Keratinocyte (primary cell): ENCODE measurements at places on chromosomes 2 and 18. TPM values are rescaled to one million over a fixed set of nuclear protein-coding genes. Genes with fewer than 3 reads are reported as not detected.

The KLHL30 gene
- polyA plus RNA-seq = not detected in 3 replicates

The SLC4A3 gene
- 6.2 to 11.4 TPM (median 9.6 TPM) in 3 replicates for polyA plus RNA-seq

GRCh38 chr18:49020621-49021021 lies 69.9 kb upstream of the SMAD7 start:
- no peaks in the 10 kb centered on the region for H3K36me3 ChIP-seq
- H3K4me3 ChIP-seq = peak overlapping the region; percentile 27
- no peaks in the 10 kb centered on the region for H3K27me3 ChIP-seq
- peak overlapping the region; percentile 54 for H3K27ac ChIP-seq
- H3K4me1 ChIP-seq = peaks cover 40% of the 10 kb centered on the region

DNA sequence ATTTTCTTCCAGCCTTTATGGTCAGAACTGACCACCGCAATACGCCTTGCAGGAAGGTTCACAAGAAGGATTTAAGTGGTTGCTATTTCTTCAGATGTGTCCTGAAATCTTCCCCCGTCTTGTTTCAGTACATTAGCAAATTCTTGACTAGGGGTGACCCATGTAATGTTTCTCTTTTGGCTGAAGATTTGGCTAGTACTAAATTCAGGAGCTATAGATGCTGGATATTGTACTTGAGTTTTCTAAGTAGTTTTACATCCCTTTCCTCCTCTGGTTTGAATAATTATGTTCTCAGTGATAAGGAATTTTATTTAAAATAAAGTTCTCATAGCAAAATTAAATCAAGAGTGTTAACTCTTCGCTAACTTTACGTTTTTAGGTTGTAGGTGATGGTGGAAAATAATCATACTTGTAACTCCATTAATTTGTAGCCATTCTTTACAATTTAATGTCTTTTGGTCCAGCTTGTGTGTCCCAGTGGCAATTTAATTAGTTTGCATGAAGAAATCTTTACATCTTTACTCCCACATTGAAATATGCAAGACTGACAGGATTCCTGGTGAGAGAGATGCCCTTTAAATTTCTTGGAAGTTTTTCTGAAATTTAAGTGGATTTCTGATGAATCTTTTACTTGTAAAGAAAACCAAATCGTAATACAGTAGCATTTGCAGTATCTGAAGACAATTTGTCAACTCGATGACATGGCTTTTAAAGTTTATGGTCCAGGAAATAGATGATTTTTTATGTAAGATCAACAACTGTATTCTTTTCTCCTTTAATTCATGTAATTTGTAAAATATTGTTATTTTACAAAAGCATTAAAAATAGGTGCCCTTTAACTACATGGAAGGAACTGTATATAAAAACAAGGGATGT lies 2.8 kb downstream of the PHLPP1 start:
- peak overlapping the region; percentile 91 for H3K27ac ChIP-seq
- H3K36me3 ChIP-seq = no peaks in the 10 kb centered on the region

GRCh38 chr2:149152469-149152953 lies 114.0 kb downstream of the LYPD6B start:
- DNase-seq = no peak
- H3K27ac ChIP-seq = no peak overlapping the region
- no peaks in the 10 kb centered on the region for H3K36me3 ChIP-seq
- no peak overlapping the region for H3K4me3 ChIP-seq
- no peaks in the 10 kb centered on the region for H3K4me1 ChIP-seq
- no peaks in the 10 kb centered on the region for H3K27me3 ChIP-seq

- H3K36me3 ChIP-seq = no peaks in the 10 kb centered on the region
- H3K27me3 ChIP-seq = peaks cover 4% of the 10 kb centered on the region
- H3K4me1 ChIP-seq = no peaks in the 10 kb centered on the region
Measured at GRCh38 chr2:241994556-241995213, 125.2 kb downstream of the RTP5 start.

DNA sequence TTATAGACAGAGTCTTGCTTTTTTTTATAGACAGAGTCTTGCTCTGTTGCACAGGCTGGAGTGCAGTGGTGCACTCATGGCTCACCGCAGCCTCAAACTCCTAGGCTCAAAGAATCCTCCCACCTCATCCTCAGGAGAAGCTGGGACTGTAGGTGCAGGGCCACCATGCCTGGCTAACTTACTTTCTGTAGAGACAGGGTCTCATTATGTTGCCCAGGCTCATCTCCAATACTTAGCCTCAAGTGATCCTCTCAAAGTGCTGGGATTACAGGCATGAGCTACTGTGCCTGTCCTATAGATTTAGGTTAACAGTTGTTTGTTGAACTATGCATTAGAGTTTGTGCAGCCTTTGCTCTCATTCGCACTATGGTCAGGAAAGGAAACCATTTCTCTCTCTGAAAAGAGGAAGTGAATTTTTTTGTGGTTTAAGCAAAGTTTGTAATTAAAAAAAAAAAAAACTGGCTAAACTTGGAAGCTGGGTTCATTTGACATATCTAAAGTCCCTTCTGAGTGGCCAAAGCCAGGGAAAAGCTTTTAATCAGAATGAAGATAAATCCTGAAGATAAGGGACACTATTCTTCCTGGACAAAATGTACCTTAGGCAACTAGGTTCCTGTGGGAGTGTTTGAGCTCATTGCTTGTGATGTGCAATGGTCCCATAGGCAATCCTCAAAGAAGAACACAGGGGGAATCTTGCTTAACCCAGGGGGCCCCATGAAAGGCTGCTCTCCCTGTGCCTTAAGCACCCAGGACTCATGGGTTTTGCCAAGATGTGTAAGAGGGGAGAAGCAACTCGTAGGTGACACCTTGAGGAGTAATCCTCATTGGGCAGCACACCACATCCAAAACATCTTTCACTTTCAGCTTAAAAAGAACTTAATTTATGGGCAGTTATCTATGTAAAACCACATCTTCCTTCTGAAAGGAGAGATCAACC lies 201.7 kb downstream of the MREG start:
- no peak for DNase-seq
- no peaks in the 10 kb centered on the region for H3K27me3 ChIP-seq
- peaks cover 9% of the 10 kb centered on the region for H3K4me1 ChIP-seq
- no peaks in the 10 kb centered on the region for H3K36me3 ChIP-seq

- no peak overlapping the region for H3K27ac ChIP-seq
- no peak for DNase-seq
- H3K4me3 ChIP-seq = no peak overlapping the region
Measured at GRCh38 chr18:23163786-23164533, 28.7 kb downstream of the CABLES1 start.

DNA sequence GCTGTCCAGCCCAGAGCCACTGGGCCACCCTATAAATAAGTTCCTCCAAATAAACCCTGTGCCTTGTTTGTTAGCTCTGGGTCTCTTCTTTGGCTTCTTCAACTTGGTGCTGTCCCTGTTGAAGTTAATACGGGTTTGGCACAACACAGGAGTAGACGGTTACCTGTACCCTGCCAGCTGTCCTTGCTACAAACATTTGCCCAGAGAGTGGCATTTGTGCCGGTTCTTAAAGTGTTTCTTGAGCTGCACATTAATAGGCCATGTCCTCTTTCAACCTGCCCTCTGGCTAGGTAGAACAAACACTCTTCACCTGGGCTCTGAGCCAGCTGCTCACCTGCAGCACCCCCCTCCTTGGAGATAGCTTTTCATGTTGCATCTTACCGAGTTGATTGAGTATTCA lies 139.2 kb downstream of the NEDD4L start:
- no peak overlapping the region for H3K4me3 ChIP-seq
- DNase-seq = no peak
- H3K4me1 ChIP-seq = peaks cover 25% of the 10 kb centered on the region
- H3K27me3 ChIP-seq = no peaks in the 10 kb centered on the region
- no peak overlapping the region for H3K27ac ChIP-seq

- DNase-seq = no peak
- no peaks in the 10 kb centered on the region for H3K36me3 ChIP-seq
- no peaks in the 10 kb centered on the region for H3K27me3 ChIP-seq
- H3K4me1 ChIP-seq = no peaks in the 10 kb centered on the region
- no peak overlapping the region for H3K27ac ChIP-seq
Measured at GRCh38 chr2:73033766-73034381, 37.6 kb downstream of the SFXN5 start.

DNA sequence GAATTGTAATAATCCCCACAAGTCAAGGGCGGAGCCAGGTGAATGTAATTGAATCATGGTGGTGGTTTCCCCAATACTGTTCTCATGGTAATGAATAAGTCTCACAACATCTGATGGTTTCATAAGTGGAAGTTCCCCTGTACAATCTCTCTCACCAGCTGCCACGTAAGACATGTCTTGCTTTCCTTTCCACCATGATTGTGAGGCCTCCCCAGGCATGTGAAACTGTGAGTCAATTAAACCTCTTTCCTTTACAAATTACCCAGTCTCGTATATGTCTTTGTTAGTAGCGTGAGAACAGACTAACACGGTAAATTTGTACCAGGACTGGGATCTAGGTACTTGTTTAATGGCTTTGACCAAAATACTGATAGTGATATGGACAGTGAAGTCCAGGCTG lies 744.3 kb upstream of the REG3G start:
- H3K4me1 ChIP-seq = no peaks in the 10 kb centered on the region
- no peak overlapping the region for H3K27ac ChIP-seq
- no peaks in the 10 kb centered on the region for H3K27me3 ChIP-seq
- H3K4me3 ChIP-seq = no peak overlapping the region
- H3K36me3 ChIP-seq = no peaks in the 10 kb centered on the region
- DNase-seq = no peak

GRCh38 chr2:68059784-68060525 lies 2.8 kb downstream of the C1D start:
- DNase-seq = no peak
- no peaks in the 10 kb centered on the region for H3K36me3 ChIP-seq
- peaks cover 20% of the 10 kb centered on the region for H3K4me1 ChIP-seq
- H3K27me3 ChIP-seq = no peaks in the 10 kb centered on the region
- H3K4me3 ChIP-seq = no peak overlapping the region
